ENCODE measurements at places on chromosomes 2 and 18.

- no peak for DNase-seq
Measured at GRCh38 chr18:58038063-58038462, 6.0 kb upstream of the NEDD4L start.

- no peak for DNase-seq
Measured at GRCh38 chr2:65161551-65162100, 31.7 kb upstream of the RAB1A start.

GRCh38 chr2:3305952-3306351 lies 71.7 kb downstream of the EIPR1 start:
- DNase-seq: no peak

DNA sequence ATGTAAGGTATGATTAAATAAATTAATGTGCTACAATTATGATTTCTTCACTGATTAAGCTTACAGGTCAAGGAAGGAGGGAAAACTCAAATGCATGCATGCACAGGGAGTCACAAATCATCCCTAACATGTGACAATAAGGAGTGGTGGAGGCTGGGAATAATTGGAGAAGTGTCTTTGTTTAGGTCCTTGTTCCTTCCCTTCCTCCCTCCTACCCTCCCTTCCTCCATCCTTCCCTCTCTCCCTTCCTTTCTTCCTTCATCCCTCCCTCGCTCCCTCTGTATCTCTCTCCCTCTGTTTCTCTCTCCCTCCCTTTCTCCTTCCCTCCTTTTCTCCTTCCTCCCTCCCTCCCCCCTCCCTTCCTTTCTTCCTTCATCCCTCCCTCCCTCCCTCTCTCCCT lies 337.1 kb downstream of the CTNNA2 start:
- DNase-seq: no peak

GRCh38 chr2:54514822-54515569 lies 58.9 kb downstream of the SPTBN1 start:
- no peak for DNase-seq

DNA sequence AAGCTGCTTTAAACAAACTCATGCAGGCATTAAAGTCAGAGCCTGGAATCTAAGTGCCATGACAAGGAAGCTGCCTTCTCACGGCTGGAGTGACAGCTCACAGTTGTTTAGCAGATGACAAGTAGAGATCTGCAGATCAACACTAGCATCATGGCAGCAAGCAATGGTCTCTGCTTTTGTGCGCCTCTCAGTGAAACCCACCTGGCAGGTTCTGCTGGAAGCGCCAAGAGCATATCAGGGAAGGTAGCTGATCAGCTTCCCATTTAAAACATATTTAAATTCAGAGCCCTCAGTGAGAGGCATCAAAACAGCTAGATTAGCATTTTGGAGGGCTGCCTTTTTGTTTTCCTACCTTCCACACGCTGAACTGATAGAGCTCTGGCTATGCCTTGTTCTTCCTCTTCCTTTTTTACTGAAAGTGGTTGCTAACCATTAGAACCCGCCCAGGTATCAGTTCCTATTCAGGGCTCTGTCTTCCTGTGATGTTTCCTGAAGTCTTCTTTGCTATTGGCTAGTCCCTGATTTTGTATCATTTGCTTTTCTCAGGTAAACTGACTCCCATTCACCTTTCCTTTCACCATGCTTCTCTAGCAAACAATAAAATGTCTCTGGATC lies 70.8 kb downstream of the TMEM200C start:
- DNase-seq: no peak

- no peak for DNase-seq
Measured at GRCh38 chr18:59150236-59150635, 10.6 kb downstream of the SEC11C start.

DNA sequence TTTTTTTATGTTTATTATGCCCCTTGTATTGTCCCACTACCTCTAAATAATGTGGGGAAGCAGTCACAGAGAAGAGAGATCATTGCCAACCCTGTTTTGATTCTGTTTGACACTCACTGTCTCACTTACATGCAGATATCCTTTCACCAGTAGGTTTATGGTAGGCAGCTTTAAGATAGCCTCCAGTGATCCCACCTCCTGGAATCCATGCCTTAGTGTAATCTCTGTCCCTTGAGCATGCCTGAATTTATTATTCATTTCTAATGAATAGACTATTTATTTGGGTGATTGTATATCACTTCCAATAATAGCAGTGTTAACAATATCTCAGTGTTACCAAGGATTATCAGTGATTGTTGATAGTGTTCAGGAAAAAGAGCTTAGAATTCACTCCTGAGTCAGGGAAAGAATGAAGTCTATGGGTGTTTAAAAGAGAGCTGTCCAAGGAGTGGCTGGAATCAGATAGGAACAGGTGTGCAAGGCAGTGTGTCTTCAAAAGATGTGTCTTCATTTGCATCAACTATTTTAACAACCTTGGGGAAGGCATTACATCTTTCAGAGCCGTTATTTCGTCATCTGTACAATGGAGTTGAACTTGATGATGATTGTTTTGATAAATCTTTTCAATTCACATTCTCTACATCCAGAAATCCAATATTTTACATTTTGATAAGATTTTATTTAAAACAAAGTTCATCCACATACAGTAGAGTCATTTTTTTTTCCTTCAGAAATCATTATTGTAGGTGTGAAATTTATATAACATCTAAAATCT lies 31.9 kb downstream of the PKP4 start:
- no peak for DNase-seq

DNA sequence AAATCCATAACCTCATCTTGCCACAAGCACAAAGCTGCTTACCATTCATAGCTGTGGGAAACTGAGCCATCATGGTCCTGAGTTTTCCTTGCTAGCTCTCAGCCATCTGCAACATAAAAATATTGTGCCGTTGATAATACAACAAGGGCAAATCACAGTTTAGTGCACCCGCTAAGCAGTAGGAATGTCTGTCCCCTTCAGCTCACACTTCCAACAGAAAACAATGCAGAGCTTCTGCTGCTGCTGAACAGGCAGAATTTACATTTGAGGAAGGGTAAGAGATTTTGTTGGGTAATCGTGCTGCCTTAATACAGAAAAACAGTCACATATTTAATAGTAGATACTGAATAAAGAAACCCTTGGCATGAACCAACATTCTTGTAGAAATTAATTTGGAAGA lies 32.3 kb downstream of the ITSN2 start:
- DNase-seq: no peak

DNA sequence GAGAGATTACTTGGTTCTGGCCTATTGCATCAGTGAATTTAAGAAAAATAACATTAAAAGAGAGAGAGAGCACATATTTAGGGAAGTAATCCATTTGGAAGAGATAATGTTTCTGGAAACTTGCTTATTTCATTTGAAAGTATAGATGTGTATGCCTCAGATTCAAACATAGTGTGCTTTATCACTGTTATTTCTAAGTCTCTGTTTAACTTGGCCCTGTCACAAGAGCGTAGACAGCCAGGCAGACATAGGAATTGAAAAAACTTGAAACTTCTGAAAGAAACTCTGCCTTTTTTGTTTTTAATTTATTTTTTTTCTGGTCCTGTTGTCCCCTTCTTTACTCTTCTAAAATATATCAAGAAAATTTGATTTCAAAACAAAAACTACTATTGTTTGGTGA lies 849.1 kb downstream of the CNTNAP5 start:
- DNase-seq: no peak

GRCh38 chr2:102438111-102438510 lies 15.2 kb downstream of the IL18RAP start:
- no peak for DNase-seq

- DNase-seq: no peak
Measured at GRCh38 chr2:189492451-189492850, 51.2 kb downstream of the WDR75 start.

DNA sequence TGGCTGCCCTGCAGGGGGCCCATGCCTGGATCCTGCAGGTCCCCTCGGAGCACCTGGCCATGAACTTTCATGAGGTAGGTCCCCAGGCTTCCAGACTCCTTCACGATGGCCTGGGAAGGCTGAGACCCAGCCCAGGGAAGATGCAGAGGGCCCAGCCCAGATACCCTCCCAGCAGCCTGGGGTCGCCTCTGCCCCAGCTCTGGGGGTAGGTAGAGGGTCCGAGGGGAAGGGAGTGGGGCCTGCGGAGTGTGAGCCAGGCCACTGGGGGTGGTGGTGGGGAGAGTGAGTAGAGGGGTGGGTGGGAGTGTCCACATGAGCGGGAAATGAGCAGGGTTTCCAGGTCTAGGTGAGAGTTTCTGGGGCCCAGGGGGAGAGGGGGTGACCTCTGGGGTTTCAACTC lies 1.2 kb upstream of the CHRND start:
- no peak for DNase-seq

DNA sequence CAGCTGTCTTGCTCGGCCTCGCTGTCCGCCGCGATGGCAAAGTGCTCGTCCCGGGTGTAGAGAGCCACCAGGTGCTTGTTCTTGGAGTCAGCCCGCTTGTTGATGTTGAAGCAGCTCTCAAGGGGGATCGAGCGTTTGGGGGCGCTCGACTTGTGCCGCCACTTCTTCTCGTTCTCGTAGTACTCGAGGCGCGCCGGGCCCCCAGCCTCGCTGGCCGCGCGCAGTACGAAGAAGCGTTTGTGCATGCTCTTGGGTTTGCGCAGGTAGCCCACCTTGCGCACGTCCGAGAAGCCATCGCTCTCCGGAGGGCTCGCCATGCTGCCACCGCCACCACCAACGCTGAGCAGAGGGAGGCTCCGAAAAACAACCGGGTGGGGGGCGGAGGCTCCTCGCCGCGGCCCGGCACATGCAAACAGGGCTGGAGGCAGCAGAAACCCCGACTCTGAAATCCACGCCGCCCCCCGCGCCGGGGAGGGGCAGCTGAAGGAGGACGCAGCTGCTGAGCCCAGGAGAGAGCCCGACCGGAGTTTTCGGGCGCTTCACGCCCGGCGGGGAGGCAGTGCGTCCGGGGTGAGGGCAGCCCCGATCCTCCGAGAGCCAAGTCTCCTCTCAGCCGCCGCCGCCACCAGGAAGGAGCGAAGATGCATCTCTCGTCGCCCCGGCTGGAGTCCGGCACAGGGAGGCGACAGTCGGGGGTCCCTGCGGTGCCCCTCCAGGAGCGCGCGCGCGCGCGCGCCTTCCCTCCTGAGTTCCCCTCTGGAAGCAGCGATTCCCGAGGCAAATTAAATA lies 1.0 kb downstream of the IRS1 start:
- DNase-seq: no peak

GRCh38 chr2:46666044-46666679 lies 186.8 kb downstream of the TMEM247 start:
- no peak for DNase-seq

- no peak for DNase-seq
Measured at GRCh38 chr2:105890111-105890510, 145.4 kb downstream of the NCK2 start.

- DNase-seq: no peak
Measured at GRCh38 chr2:170887496-170887895, 41.6 kb upstream of the GORASP2 start.

DNA sequence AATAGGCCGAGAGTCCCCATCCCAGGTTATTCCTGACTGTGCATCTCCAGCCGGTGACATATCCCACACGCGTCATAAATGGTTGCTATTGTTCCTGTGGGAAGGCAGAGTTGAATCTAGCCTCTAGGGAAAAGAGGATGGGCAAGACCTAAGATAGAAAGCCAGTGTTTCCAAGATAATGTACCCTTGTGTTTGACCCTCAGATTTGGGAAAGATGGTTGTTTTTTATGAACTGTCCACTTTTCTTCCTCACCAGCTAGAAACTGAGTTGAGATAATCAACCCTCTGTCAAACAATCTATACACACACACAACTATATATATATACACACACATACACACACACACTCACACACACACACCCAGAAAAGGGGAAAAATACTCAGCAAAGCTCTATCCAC lies 131.0 kb downstream of the PRKCE start:
- DNase-seq: no peak

DNA sequence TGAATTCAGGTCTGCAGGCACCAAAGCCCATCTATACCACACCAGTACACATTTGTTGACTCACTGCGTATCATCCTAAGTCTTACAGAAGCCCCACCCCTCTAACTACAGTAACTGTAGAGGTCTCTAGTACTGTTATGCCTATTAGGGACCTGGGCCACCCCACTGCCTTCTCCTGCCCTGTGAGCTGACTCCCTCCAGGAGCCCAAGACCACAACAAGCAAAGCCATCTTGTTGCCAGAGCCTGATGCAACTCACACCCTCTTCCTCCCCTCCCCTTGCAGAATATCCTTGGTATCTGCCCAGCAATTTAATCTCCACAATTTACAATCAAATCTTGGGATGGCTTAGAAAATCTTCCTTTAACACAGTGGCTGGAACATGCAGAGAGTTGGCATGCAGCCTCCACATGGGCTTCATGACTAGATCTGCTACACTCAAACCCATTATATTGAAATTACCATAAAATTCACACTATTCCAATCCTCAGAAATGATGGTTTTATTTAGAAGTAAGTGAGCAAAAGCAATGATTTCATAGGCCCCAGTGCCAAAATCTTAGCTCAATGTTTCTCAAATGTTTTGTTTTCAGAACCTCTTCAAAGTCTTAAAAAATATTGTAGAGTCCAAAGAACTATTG lies 17.7 kb upstream of the CYP1B1 start:
- DNase-seq: no peak

GRCh38 chr2:240685771-240686371 lies 3.2 kb upstream of the AQP12B start:
- DNase-seq: no peak

GRCh38 chr2:138827426-138828054 lies 47.4 kb upstream of the NXPH2 start:
- no peak for DNase-seq

DNA sequence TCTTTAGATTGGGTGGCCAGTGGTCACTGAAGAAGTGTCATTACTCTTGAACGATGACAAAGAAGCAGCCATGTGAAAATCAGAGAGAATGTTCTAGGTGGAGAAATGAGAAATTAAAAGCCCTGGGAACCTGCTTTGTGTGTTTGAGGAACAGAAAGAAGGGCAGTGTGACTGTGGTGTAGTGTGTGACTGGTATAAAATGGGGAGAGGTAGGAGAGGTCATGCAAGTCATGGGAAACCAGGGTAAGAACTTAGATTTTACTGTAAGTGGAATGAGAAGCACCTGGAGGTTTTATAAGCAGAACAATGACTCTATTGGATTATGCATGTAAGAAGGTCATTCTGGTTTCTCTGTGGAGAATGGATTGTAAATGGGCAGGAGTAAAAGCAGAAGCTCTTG lies 12.2 kb downstream of the ICOS start:
- no peak for DNase-seq

- DNase-seq: no peak
Measured at GRCh38 chr2:168145426-168146310, 101.7 kb downstream of the STK39 start.

Data from activated CD8-positive, alpha-beta memory T cell treated with anti-CD3 and anti-CD28 coated beads for 48 hours (primary cell).